ENCODE measurements at places on chromosomes 4 and X.
A peak's percentile ranks its signal among the peaks of the same experiment; 100 is the strongest.

DNA sequence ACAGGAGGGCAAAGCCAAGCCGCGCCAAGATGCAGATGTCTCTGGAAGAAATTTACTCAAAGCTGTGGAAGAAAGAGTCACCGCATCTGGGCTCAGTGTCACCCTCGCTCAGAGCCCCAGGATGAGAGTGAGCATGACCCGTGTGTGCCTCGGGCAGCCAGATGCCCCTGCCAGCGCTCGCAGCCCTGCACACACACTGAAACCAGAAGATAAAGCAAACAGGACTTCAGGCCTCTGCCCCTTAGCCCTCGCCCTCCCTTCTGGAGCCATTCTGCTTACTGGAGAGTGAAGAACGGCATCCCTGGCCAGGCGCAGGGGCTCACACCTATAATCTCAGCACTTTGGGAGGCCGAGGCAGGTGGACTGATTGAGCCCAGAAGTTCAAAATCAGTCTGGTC, 103.0 kb downstream of the IRF2 start:
- no peak for DNase-seq

GRCh38 chr4:60562334-60562733, 637.8 kb upstream of the ADGRL3 start:
- no peak for DNase-seq

DNA sequence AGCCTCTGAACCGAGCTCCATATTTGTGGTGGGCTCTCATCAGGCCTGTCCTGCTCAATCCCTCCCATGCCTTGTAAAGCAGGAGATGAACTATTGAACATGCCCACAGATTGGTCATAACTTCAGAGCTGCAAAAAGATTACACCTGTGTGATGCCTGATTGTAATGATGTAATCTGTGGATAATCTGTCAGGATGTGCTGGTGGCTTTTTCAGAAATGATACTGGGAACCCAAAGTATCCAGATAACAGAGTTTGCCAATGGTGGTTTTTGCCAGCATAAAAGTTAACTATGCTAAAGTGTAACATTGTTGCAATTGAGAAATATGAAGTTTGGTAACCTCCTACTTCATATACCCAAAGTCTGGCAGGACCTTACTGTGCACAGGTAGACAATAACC, 393.4 kb downstream of the RAPGEF2 start:
- no peak for DNase-seq

DNA sequence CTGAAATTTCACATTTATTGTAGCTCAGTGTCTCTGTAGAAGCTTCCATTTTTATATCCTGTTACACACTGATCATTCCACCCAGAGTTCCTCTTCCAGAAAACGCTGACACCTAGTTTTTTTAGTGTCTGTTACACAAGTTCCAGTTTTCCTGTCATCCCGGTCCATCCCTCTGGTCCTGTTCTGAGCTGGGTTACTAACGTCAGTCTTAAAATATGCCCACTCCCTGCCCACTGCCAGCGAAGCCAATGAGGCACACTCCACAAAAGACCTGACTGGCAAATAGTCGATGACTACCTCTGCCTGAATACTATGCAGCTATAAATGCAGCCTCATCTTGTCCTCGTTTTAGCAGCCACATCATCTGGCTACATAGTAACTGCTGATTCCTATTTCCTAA, 30.9 kb upstream of the DDX3X start:
- DNase-seq: no peak

- no peak for DNase-seq
Measured at GRCh38 chr4:74244049-74244448, 64.2 kb upstream of the EPGN start.

GRCh38 chrX:1468250-1468772, 15.6 kb upstream of the ASMTL start:
- peak; percentile 52 for DNase-seq

- DNase-seq: peak; percentile 72
Measured at GRCh38 chr4:71009890-71010588, 16.6 kb downstream of the DCK start.

DNA sequence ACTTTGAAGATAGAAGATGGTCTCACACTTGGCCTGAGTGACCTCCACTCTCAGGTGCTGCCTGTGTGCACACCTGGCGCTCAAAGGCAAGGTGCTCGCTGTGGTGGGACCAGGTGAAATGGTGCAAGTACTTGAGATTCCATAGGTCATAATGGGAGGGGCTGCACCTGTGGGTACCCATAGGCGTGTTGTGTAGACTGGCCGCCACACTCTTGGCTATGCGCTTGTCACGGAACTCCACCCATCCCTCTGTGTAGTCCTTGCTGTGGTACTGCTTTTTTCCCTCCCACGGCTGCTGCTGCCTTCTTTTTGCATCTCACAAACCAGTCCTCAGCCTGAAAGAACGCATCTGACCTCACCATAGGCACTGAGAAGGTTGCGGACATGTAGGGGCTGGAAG, 27.0 kb downstream of the METAP1 start:
- DNase-seq: no peak

DNA sequence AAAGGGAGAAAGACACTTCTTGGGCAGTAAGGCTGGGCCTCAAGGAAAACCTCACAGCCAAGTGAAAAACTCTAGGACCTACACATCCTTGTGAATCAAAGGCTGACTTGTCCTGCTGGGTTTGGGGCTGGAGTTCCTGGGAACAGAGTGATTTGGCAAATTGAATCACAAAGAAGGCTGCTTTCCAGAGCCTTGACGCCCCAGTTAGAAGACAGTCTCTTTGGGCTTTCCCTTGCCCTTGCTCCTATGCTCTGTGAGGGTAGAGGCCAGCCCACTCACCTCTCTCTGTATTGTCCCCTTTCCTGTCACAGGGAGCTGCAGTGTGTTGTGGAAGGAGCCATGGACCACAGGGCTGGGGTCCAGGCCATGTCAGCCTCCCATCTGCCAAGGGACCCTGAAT, 9.6 kb downstream of the AMER1 start:
- DNase-seq: no peak

GRCh38 chr4:5798462-5798861, 87.5 kb downstream of the EVC start:
- peak; percentile 27 for DNase-seq

- no peak for DNase-seq
Measured at GRCh38 chr4:166075599-166075998, 202.6 kb downstream of the TLL1 start.

DNA sequence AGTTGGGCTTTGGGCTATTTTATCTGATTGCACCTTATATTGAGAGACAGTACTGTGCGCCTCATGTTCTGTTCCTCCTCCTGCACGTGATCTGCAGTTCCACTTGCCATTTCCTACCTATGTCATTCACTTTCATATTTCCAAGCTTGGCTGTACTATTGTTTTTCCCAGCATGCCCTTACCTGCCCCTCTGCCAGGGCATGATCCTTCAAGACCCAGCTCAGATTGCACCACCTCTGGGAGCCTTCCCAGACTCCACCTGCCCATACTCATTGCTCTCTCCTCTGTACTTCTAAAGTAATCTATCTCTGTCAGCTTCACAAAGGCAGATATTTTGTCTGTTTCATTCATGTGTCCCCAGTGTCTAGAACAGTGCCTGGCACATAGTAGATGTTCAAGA, 11.6 kb downstream of the SLC25A5 start:
- no peak for DNase-seq

DNA sequence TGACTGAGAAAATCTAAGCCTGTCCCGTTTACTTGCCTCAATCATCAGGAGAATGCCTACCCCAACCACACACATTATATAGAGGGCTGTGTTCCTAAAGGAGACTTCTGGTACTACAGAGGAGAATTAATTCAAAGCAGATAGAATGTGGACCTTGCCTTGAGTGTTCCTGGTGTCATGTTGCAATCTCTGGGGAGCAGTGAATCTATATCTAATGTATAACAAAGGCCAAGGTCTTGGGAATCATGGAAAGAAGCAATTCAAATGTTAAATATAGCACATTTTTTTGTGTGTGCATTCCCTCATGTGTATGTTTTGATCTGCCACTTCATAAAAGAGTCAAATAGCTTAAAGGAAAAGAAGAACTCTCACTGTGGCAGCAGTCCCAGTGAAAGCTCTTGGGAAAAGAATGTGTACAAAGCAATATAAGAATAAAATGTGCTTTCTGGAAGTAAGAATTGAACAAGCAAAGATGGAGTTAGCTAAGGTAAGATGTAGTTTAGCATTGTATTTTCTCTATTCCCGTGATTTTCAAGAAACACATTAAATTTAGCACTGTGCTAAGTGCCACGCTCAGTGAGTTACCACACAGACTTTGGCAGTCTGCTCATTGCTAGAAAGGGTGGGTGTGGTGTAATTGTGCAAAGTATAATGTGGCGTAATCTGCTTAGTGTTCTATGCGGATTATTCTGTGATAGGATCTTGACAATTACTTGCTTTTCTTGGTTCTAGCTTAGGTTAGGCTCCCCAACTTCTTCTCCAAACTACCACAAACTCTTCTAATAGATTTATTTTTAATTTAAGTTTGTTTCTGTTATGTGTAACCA, 13.7 kb downstream of the ADH6 start:
- DNase-seq: peak; percentile 93

DNA sequence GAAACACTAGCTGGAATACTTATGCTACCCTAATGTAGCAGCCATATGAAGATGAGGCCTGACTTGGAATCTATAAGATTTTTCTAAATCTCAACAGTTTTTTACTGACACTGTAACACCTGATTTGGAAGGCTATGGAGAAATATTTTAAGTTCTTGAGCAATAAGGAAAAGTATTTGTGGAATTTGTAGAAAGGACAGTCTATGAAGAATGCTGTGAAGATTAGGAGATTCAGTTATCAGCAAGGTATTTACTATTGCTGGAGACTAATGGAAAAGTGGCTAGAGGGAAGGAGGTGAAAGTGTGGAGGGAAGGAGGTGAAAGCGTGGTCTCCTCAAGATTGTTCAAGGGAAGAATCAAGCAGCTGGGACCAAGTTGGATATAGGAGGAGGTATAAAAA, 190.0 kb upstream of the EMCN start:
- peak; percentile 7 for DNase-seq

DNA sequence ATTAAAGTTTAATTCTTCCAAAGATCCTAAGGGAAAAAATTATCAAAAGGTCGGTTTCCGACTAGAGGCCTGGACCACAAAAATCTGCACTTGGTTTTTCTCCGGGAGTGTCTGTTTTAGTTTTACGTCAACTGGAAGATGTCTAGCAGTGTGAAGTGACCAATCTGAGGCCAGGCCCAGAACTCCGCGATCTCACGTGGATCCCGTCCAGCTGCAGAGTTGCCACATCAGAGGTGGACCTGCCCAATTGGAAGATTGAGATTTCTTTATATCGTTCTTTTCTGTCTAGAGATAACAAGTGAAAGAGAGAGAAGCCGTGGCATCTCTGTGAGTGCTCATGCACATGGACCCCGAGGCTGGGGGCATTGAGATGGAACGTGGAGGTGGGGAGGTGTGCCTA, 115.8 kb downstream of the AFF1 start:
- no peak for DNase-seq

DNA sequence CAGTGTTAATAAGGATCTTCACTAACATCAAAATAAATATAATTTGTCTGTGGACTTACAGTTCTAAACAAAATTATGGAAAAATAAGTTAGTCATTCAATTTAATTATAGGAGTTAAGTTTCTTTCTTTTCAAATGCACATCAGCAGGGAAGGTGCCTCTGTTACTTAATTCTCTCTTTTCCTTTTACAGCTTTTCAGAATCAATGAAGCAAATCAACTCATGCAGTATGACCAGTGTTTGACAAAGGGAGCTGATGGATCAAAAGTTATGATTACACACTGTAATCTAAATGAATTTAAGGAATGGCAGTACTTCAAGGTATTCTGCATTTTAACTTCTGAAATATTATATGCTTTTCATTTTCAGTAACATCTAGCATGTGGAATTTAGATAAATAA, 15.9 kb downstream of the HMGB2 start:
- DNase-seq: no peak

DNA sequence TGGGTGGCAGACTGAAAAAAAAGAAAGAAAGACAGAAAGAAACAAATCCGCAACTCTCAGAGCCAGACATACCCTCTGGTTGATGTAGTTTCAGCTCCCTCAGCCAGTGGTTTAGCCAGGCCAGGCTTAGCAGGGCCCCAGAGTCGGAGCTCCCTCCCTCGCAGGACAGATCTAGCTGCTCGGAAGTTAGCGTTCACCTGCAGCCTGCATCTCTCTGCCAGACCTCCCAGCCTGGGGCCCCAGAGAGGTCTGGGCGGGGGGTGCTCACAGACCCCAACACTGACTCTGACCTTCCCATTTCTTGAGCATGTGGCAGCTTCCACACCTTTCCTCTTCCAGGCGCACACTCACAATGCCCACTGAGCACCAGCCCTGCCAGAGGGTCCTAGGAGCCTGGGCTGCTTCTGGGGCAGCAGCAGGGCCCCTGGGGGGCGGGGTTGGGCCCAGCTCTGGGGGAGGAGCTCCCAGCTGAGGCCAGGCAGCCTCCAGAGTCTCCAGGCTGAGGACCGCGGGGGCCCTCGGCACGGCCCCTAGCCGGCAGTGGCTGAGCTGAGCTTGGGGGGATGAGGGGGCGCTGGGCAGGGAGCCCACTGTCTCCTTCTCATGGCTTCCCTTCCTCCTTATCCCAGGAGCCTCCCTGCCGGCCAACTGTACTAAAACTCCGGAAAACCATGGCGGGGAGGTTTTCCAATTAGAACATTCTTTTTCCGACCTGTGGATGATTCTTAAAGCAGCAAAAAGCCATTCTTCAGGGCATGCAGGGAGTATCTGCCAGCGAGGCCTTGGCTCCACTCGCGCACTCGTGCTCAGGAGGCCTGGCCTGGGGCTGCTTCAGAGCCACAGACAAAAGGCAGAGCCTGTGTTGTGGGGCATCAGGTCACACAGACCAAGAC, 4.6 kb upstream of the ZNF185 start:
- no peak for DNase-seq

DNA sequence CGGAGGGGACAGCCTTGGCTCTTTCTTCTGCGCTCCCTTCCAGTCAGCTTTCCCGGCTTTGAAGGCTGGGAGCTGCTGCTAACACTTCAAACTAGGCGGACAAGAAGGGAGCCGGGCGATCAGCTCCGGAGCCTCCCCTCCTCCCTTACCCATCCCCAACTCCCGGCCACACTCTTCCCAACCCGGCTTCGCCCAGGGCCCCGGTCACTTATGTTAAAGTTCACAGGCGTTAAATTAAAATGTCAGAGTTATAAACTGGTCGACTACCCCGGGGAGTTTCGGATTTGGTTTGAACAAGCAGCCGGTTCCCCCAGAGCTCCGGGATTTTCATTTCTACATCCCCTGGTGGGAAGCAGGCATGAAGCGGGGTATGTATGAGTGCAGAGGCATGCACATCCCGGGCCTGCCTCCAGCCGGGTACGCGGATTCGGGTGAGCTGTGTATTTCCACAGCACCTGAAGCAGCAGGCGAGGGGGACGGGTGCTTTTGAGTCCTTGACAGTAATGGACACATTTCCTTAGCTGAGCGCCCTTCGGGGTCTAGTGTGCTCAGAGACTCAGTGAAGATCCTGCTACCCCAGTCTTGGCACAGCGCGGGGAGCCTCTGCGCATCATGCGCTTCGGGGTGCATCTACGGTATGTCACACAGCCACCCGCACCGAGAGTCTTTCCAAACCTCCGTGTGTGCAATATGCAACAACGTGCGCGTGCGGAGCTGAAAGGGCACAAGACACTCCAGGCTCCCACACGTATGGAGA, 880 bp downstream of the UNC5C start:
- DNase-seq: peak; percentile 6

DNA sequence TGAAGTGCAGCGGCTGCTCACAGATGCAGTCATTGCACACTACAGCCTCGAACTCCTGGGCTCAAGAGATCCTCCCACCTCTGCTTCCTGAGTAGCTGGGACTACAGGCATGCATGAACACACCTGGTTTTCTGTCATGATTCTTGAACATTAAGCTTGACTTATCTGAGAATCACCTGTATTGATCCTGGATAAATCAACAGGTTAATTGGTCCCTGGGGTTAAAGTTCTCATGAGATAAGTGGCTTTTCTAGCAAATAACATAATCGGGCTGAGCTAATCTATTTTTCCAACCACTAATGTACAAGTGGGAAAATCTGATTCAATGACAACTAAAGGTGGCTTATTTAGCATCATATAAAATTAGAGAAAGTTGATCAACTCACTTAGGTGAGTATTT, 56.0 kb upstream of the LRAT start:
- no peak for DNase-seq
